Stimulated activated CD4-positive, alpha-beta T cell treated with anti-CD3 and anti-CD28 coated beads, Interleukin-4, amount 100 ng/mL, for 48 hours (primary cell): ENCODE measurements at places on chromosomes 3 and 15.
A peak's percentile ranks its signal among the peaks of the same experiment; 100 is the strongest.

GRCh38 chr15:37122703-37123102 is 22.4 kb upstream of the MEIS2 start:
- DNase-seq, result no peak

DNA sequence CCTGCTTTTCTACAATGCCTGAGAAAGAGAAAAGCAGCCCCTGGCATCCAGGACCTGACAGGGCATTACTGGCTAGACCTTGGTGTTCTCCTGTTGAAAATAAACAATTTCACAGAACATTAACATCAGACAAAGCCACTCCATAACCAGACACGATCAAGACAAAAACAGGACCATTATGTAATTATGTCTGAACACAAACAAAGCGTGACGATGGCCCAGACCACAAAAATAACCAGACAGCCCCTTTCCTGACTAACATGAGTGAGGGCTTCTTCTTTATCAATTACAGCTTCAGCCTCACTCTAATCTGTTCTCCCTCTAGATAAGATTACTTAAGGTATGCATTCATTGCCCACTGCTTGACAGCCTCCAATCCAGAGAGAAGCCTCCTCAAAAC is 172.7 kb upstream of the LMCD1 start:
- no peak for DNase-seq

DNA sequence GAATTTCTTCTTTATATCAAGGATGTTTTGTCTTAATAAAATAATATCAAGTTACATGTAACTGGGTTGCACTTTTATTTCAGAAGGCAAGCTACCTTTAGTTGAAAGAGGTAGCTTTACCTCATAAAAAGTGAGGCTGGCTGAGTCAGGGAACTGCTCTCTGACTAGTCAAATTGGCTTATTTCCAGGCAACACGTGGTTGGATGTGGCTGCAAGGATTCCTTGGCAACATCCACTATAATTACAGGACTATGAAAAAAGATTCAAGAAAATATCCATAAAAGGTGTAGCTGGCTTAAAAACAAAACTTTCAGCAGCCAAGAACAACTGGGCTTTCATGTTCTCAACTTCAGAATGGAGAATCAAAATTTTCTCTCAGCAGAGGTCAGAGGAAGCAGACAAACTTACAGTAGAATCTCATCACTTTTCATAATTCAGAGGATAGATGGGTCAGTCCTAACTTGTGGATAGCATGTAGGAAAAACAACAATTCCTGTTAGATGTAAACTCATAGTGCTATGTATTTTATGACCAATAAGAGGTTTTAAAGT is 779.1 kb downstream of the MECOM start:
- DNase-seq, result no peak

- DNase-seq, result peak; percentile 3
Observed at GRCh38 chr3:184710870-184711492, 883 bp downstream of the MAGEF1 start.
